ENCODE measurements at places on chromosomes 6 and 20.

GRCh38 chr6:122472022-122472340 lies 374 bp upstream of the SERINC1 start:
- no peak for DNase-seq

DNA sequence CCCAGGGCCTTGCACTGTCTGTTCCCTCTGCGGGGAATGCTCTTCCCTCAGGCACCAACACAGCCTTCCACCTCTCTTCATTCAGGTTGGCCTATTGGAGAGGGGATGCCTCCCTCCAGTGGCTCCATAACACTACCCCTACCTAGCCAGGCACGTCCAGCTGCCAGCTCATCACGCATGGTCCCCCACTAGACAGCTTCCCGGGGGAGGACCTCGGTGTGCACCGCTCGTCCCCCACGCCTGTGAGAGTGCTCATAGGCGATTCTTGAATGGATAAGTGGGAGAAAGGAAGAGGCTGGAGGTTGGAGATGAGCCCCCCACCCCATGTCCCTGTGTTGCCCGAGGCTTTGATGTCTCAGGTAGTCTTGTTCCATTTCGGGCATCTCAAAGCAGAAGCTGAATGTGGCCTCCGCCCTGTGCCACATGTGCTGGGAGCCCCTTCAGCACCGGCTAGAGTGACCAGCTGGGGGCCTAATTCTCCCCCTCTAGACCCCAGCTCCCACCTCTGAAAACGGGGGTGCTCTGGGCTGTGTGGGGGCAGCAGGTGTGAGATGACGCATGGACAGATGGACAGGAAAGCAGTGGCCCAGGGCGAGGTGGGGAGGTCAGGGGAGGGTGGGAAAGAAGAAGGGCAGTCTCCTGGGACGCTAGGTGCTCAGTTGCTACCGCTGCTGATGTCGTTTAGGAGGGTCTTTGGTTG lies 333.0 kb downstream of the TAF4 start:
- DNase-seq, result no peak

DNA sequence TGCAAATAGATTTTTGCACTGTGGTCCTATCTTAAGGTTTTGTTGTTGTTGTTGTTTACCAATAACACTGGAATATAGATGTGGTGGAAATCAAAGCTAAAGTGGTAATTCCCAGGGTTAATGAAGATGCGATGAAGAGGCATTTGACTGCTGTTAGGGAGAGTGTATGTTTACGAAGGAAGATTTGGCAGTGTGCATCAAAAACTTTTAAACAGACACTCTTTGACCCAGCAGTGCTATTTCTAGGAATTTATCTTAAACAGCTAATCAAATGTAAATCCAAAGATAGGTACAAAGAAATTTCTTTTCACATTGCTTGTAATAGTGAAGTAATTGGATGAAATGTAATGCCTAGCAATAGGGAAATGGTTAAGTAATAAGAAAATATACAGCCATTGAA lies 34.0 kb downstream of the KDM1B start:
- DNase-seq, result no peak

DNA sequence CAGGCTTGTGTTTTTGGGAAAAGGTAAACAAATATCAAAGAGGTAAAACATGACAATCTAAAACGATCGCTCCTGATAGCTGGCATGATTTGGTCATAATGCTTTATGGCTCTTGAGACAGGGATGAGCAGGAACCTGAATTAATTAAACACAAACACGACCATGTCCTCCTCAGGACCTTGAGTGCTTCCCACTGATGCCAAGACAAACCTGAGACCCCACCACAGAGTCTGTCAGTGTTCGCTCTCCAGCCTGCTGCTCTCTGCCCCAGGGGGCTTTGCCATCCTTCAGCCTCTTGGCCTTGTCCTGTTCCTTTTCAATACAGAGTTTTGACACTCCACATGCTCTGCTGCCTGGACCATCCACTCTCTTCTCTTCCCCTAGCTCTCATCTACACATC lies 119.4 kb downstream of the MAN1A1 start:
- DNase-seq, result no peak

GRCh38 chr20:4813076-4813862 lies 91.6 kb downstream of the PRND start:
- DNase-seq, result peak; percentile 71

- no peak for DNase-seq
Measured at GRCh38 chr6:1607516-1608221, 2.0 kb upstream of the FOXC1 start.

- peak; percentile 24 for DNase-seq
Measured at GRCh38 chr6:111843347-111844147, 29.7 kb downstream of the FYN start.

GRCh38 chr20:60013296-60014139 lies 55.3 kb downstream of the CDH26 start:
- no peak for DNase-seq

- no peak for DNase-seq
Measured at GRCh38 chr6:156833755-156834154, 56.6 kb downstream of the ARID1B start.

DNA sequence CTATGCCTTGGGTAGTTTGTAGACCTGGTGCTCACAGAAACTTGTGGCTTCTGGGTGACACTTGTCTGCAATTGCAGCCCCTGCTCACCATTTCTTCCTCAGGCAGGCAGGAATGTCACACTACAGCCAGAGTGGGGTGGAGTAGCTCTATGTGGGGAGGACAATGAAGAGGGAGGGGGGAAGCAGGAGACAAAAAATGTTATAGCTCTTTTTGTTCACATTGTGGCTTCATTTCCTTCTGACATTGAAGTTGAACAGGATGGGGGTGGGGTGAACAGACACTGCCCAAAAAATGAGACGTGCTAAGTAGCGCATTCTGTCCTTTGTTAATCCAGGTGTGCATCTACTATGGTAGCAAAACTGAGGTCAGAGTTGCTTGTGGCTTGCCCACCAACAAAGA lies at the start of gene THEMIS:
TSS of gene THEMIS (minus strand) at position 124 of the 400 bp plus-strand sequence. CDS start 126 bp downstream, outside the sequence.
- DNase-seq, result no peak

DNA sequence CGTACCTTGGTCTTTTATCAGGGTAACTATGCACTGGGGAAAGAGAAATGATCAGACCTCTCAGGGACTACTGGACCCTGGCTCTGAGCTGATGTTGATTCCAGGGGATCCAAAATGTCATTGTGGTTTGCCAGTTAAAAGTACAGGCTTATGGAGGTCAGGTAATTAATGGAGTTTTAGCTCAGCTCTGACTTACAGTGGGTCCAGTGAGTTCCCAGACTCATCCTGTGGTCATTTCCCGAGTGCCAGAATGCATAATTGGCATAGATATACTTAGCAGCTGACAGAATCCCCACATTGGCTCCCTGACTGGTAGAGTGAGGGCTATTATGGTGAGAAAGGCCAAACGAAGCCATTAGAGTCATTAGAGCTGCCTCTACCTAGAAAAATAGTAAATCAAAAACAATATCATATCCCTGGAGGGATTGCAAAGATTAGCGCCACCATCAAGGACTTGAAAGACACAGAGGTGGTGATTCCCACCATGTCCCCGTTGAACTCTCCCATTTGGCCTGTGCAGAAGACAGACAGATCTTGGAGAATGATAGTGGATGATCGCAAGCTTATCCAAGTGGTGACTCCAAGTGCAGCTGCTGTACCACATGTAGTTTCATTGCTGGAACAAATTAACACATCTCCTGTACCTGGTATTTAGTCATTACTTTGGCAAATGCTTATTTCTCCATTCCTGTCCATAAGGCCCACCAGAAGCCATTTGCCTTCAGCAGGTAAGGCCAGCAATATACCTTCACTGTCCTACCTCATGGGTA lies 152.4 kb downstream of the THBS2 start:
- DNase-seq, result no peak

DNA sequence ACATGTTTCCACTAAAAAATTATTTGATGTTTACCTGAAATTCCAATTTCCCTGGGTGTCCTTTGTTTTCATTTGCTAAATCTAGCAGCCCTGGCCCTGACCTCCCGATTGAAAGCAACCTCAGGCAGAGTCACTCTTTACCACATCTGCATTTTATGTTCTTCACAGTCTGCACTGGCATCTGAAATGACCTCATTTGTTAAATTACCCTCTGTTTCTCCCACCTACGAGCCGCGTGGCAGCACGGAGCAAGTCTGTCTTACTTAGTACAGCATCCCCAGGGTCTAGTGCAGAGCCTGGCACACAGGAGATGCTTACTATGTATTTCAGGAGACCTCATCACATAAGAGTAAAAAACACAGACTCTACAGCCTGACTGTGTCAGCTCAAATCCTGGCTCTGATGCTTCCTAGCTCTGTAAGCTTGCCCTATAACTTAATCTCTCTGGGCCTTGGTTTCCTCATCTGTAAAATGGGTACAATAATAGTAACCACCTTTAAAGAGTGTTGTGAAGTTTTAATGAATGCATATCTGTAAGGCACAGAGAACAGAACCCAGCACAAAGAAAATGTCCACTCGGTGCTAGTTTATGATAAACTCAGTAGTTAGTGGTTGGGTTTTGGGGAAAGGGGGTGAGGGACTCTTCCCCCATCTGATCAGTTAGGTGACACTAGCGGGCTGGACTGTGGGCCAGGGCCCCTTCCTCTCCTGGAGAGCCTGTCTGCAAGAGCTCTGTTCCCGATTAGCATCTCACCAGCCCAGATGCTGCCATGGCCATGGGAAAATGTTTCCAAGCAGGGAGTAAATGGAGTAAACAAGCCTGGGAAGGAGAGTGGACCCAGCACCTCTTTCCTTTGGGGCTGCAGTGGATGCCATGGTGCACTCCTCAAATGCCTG lies 88.2 kb downstream of the PREX1 start:
- peak; percentile 57 for DNase-seq

DNA sequence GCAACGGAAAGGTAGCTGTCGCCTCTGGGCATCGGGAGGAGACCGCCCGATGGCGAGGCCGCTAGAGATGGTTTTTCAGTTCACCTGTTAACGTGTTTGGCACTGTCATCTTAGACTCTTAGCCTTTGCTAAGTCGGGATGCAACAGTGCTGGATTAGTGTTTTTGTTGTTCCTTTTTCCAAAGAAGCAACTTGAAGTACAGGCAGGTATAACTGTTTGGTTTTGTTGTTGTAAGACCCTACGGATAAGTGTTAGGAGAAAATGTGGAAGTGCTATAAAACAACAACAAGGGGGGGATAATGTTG lies 723 bp downstream of the MANEA start:
- no peak for DNase-seq

DNA sequence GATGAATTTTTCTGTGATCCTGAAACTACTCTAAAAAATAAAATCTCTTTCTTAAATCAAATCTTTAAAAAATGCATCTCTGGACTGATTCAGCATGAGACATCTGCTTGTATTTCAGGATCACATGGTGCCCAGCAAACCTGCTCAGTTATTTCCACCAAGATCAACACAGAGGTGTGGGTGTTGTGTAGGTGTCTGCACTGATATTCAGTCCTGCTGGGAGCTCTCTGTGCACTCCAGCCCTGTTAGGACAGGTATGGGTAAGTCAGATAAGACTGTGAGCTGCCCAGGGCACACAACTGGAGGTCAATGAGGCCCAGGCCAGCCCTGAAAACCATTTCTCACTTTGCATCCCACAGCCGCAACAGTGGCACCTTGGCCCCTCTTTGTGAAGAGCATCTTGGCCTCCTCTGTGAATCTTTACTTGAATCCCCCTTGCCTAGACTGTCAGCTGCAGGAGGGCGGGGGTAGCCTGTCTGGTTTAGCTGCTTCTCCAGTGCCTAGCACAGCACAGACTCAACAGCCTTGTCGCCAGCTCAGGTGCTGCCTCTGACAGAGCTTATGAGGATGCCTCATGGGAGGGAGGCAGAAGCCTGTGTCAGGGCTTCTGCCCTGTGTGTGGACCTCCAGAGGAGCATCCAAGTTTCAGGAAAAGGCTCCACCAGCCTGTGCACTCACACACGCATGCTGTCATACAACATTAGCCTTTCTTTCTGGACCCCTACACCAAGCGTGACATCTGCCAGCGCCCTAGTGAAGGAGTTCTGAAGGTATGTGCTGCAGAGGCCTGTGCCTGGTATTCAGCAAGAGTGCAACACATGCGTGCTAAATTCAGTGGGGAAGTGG lies 187.6 kb upstream of the CST7 start:
- DNase-seq, result no peak

GRCh38 chr20:38932457-38933120 lies 6.4 kb downstream of the FAM83D start:
- DNase-seq, result no peak

GRCh38 chr20:59810449-59811187 lies 122.8 kb downstream of the SYCP2 start:
- DNase-seq, result no peak

- DNase-seq, result no peak
Measured at GRCh38 chr6:35489066-35489465, 7.8 kb downstream of the TEAD3 start.

GRCh38 chr20:62780204-62780603 lies 16.1 kb upstream of the MRGBP start:
- no peak for DNase-seq

DNA sequence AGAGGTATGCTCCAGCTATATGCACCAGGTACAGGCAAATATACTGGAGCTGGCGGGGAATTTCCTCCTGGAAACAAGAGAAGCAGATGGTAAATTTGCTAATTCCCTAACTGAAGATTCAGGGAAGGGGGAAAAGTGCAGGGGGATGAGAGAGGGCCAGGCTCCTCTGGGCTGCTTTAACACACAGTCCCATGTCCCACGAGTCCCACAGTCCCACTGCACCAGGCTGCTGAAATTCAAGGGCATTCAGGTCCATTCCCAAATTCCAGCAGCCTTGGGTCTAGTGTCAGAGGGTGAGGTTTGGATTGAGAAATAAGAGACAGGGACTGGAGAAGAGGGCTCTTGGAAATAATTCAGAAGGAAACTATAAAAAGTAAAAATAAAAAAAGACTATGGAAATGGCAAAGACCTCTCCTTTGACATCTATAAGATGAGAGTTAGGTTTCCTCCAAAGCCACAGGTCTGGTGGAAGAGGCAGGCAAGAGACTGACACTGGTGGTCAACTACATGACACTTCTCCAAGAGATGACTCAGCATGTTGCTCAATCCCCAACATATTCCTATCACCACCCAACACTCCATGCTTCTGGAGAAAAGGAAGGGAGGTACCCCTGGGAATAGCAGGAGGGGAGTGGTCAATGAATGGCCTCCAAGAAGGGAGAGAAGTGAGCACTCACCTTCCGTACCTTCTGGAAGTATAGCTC lies 69.2 kb downstream of the TRAM2 start:
- DNase-seq, result peak; percentile 12

- DNase-seq, result peak; percentile 85
Measured at GRCh38 chr6:32969685-32970412, 1.5 kb downstream of the BRD2 start.

DNA sequence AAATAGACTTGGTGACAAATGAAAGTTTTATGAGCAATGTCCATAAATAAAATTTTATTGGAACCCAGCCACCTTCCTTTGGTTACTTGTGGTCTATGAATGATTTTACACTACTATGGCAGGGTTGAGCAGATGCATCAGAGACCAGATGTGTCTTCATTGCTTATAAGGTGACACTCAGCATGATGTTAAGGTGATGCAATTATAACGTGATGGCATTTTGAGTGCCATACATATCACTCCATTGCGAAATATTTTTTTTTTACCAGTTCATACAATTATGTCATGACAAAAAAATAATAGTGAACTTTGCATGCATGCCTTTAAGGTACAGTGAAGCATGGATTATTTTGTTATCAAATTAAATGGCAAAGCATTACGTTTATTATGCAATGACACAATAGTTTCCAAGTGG lies 96.0 kb downstream of the ADTRP start:
- DNase-seq, result peak; percentile 52

Measured in suppressor macrophage treated with lipopolysaccharide for 1 hour (primary cell).